DMS79 treated with DMSO at 0.1 percent for 48 hours (cell line): ENCODE measurements at places on chromosomes 7 and 10.

DNA sequence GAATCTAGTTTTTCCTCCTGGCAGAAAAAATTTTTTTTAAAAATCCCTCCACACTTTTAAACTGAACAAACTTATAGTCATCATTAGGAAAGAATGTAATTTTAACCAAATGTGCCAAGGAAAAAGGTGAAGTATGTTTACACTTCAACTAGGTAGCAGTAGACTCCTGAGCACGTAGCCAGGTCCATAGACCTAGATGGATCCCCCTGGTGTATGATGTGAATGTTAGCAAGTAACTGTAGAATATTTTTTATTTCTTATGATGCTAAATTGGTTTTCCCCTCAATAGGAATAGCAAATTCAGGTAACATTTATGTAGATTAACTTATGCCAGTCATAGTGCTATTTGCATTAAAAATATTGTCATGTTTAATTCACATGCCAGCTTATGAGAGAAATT is 19.6 kb downstream of the CABCOCO1 start:
- DNase-seq: no peak

DNA sequence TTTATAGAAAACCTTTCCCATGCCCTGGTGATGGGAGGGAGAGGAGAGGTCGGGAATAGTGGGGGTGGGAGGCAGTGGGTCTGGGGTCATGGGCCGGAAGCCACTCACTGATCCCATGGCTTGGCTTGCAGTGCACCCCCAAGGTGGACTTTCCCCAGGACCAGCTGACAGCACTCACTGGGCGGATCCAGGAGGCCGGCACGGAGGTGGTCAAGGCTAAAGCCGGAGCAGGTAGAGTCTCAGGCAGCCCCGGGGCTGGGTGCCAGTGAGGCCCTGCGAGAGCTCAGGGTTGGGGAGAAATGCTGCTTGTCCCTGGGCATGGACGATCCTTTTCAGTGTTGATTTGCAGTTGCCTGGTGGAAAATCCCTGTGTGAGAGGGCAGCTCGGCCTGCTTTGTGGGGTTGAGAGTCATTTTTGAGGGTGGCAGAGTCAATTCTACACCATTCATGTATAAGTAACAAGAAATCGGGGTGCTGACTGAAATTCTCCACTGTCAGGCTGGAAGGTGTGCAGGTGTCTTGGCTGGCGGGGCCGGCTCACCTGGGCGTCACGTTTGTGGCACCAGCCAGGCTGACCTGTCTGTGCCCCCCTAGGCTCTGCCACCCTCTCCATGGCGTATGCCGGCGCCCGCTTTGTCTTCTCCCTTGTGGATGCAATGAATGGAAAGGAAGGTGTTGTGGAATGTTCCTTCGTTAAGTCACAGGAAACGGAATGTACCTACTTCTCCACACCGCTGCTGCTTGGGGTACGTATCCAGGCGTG is 16.5 kb downstream of the MDH2 start:
- DNase-seq: no peak

DNA sequence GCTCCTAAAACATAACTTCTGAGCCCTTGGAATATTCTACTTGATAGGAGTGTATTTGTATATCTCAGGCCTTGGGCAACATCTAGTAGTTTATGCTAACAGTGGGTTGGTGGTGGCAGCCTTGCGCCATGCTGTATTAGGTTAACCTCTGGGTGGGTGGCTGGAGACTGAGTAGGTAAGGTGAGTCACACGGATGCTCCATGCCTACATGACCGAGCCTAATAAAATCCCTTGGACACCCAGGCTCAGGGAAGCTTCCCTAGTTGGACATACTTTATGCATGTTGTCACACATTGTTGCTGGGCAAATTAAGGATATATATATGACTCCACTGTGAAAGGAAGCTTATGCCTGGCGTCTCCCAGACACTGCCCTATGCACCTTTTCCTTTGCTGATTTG is 6.0 kb upstream of the DAGLB start:
- no peak for DNase-seq

- DNase-seq: no peak
Observed at GRCh38 chr10:62820586-62820985, 4.4 kb upstream of the EGR2 start.

DNA sequence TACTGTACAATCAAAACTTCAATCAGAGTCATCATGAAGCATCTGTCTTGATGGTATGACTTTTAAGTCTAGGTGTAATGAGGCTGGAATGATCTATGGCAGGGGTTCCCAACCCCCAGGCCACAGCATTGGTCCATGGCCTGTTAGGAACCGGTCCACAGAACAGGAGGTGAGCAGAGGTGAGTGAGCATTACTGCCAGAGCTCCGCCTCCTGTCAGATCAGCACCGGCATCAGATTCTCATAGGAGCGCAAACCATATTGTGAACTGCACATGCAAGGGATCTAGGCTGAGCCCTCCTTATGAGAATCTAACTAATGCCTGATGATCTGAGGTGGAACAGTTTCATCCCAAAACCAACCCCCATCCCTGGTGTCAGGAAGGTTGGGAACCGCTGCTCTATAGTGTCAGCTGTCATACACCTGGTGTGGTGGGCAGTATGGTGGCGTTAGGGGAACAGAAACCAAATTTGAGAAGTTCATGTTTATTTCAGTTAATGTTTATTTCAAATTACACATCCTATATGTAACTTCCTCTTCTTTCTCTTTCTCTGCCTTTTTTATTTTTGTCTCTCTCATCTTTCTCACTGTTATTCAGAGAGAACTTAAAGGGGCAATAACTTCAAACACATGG is 432.6 kb downstream of the TNS3 start:
- DNase-seq: no peak

DNA sequence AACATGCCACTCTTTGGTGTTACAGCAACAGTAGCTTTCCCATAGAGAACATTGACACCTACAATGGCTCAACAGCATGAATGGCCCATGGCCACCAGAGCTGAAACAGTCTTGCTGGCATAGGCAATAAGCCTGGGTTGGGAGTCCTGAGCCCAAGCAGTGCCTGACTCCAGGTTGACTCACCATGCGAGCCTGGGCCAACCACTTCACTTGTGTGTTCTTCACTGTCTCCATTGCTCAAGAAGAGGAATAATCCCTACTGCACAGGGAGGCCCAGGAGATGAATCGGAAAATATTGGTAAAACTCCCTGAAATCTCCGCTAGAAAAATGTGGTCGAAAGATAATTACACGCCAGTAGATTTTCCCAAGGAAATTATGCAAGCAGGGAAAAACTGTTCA is 89.2 kb upstream of the INHBA start:
- DNase-seq: no peak

DNA sequence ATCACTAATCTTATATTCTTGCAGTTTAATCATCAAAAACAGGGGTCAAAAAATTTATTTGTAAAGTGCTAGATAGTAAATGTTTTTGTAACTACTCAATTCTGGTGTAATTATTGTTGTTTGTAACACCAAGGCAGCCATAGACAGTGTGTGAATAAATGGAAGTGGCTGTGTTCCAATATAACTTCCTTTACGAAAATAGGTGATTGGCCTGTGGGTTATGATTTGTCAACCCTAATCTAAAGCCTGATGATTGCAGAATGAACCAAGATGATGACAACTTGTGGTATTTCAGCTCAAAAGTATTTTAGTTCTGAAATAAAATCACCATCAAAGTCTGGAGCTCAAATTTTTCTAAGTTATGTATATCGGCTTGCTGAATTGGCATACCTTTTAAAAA is 34.4 kb upstream of the ETV1 start:
- DNase-seq: no peak
